Caco-2 (cell line): ENCODE measurements at places on chromosomes 7 and 10. TPM values are rescaled to one million over a fixed set of nuclear protein-coding genes. Genes with fewer than 3 reads are reported as not detected.
A peak's percentile ranks its signal among the peaks of the same experiment; 100 is the strongest.

DNA sequence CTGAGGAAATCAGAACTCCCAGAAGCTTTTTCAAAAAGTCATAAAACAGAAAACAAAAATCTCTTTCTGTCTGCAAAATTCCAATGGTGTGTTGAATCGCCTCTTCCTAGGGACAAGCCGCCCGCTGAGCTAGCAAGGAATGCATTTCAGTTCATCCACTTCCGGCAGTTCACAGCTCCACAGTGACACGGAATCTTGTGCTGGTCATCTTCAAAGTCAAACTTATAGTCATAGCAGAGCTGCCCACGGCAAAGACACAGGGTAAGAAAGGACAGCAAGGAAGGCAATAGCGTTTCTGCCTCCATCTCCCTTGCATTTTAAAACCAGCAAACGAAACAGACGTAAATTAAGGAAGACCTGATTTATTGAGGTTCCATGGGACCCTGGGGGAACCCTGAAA lies 111.2 kb downstream of the GALNT11 start:
- DNase-seq: no peak

- no peak for DNase-seq
Observed at GRCh38 chr7:140213684-140214074, 36.9 kb upstream of the KDM7A start.

- DNase-seq: no peak
Observed at GRCh38 chr7:157548691-157549303, 212.0 kb downstream of the DNAJB6 start.

- peak; percentile 96 for DNase-seq
Observed at GRCh38 chr7:156614434-156615264, 25.9 kb upstream of the RNF32 start.

DNA sequence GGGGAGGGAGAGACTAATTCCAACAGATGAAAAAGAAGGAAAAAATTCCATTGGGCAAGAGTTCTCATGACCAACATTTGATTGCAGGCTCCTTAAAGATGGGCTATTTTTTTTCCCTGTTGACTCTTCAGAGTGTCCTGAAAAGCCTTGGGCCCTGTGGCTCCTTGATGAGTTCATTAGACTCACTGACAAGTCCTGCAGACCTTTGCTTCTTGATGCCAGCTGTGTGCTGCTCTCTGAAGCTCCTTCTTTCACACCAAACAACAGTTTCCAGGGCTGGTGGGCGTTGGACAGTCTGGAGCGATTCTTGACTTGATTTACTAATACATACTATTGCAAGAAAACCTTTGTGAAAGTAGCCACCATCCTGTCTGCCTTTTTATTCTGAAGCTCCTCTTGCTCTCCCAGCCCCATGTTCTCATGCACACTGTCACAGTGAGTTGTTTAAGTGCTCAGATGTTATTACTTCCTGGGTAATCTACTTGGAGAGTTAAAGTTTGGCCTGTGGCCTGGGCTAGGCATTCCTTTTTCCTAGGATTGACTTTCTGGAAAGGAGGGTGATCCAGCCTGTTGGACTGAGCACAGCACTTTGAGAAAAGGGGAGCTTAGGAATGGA lies 250.3 kb downstream of the PTEN start:
- DNase-seq: no peak

GRCh38 chr7:56105508-56105907 lies 768 bp downstream of the CHCHD2 start:
- DNase-seq: no peak

DNA sequence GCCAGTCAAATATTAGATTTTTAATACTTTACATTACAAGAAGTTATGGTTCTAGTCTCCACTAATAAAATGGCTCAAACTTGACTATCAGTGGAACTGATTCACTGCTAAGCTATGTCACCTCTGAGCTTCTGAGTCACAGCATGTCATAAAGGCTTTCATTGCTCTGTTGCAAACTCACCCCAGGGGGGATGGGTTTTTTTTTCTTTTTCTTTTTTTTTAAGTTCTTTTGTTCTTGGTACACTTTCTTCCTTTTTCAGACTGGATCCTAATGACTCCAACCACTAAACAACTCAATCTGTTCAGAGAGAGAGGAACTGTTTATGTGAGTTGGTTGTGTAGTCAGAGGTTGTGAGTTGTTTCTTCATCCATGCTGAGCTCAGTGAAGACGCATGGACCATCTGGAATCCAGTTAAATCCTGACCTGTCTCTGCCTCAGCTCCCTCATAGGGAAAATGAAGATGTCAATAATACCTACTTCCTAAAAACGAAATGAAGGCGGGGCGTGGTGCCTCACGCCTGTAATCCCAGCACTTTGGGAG lies 11.0 kb downstream of the MYOF start:
- peak; percentile 61 for DNase-seq

DNA sequence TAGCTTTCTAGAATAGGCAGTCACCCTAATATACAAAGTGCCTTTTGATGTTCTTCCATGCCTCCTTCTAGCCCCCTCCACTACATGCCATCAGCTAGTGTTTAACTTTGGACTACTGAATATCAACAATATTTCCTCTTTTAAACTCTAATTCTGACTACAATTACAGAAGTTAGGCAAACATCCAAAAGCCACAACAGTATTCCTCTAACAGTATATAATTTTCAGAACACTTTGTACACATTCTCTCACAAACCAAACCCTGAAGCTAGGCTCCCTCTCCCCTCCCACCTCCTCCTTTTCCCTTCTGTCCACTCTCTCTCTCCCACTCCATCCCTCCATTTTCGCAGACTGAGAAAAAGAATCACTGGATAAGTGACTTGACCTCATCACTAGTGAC lies 59.7 kb downstream of the CPEB3 start:
- no peak for DNase-seq

DNA sequence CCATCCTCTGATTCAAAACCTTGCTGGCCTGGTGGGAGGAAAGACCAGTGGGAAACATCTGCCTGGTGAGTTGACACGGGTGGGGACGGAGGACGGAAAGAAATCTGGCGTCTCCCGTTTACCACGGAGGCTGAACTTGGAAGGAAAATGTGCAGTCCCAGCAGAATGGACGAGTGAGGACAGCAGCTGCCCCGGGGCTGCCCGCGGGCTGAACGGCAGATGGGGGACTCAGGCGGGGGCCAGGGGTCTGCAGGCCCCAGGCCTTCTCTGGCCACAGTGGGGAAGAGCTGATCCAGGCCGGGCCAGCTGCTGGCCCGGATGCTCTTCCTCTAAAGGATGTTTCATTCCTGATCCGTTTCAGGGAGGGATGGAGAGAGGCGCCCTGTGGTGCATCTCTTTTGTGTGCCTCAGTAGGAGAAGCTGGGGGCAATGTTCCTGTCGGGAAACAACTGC lies 147.5 kb upstream of the CHST15 start:
- DNase-seq: no peak

DNA sequence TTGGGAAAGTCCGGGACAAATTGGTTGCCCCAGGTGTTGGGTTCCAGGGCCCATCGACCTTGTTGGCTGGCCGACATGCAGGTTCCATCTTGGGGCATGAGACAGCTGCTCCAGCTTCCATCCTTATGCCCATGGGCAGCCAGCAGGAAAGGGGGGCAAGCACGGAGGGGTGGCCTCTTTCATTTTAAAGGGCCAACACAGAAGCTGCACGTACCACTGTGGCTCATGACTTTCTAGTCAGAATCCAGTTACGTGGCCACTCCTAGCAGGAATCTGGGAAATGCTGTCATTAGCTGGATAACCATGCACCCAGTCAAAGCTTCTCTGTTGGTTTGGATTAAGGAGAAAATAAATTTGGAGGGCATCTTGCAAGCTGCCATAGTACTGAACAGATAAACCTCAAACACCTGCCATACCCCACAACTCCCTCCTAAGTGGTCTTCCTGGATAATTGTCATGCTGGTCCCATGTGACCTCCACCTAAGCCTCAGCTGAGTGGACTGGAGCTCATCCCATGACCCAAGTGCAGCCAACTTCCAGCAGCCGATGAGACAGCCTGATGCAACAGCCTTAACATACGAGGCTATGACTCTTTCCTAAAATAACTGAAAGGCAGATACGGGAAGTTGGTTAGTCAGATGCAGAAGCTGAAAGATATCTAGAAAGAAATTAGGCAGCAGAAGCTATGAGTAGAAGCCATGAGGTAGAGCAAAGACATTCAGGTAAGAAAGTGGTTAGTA lies 21.4 kb upstream of the GSDME start:
- DNase-seq: no peak

- DNase-seq: no peak
Observed at GRCh38 chr7:137579913-137580640, 236.5 kb upstream of the PTN start.

- DNase-seq: peak; percentile 78
Observed at GRCh38 chr10:14653271-14654161, 121.2 kb downstream of the FAM107B start.

DNA sequence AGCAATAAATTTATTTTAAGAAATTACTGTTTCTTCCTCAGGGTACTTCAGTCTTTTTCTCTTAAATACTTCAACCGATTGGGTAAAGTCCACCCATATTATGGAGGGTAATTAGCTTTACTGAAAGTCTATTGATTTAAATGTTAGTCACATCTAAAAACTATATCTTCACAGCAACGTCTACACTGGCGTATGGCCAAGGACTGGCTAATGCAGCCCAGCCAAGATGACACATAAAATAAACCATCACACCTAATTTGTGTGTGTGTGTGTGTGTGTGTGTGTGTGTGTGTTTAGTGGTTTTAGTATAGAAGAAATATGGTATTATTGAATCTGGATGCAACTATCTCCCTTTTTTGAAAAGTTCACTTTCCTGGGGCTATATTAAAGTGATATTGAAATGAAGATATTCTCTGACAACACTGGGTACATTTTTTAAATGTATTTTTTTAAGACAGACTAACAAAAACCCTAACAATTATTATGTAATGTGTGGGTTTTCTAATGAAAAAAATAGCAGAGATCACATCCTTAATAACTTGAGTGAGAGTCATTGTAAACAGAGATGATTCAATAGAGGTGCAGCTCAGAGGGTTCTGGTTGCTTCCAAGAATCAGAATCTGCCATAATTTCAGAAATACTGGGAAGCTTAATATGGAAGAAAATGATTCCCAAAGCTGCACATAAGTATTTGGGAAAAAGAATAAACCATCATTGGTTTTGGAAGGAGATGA lies 584.2 kb upstream of the MBL2 start:
- no peak for DNase-seq

- DNase-seq: peak; percentile 86
Observed at GRCh38 chr10:11472158-11472753, 139.2 kb downstream of the USP6NL start.

The TUBAL3 gene
- total RNA-seq: 0.39 TPM in 1 of 2 replicates, not detected in the other

The CHST15 gene
- 26.1 and 26.7 TPM in 2 replicates for total RNA-seq

The NUTM2A gene
- total RNA-seq: 0.21 and 0.23 TPM in 2 replicates

The KLLN gene
- 1.0 and 1.2 TPM in 2 replicates for total RNA-seq

The PNLIPRP3 gene
- not detected in 2 replicates for total RNA-seq

The SLC26A5 gene
- 1.1 and 1.5 TPM in 2 replicates for total RNA-seq

The ACTR3C gene
- 8.0 and 9.2 TPM in 2 replicates for total RNA-seq

The AKR1C4 gene
- total RNA-seq: 0.25 and 0.28 TPM in 2 replicates

The SLC16A12 gene
- not detected in 2 replicates for total RNA-seq

The OGA gene
- 76.9 and 84.3 TPM in 2 replicates for total RNA-seq

The PTN gene
- 4.3 and 9.2 TPM in 2 replicates for total RNA-seq
